ENCODE measurements at places on chromosomes 11 and 22.

DNA sequence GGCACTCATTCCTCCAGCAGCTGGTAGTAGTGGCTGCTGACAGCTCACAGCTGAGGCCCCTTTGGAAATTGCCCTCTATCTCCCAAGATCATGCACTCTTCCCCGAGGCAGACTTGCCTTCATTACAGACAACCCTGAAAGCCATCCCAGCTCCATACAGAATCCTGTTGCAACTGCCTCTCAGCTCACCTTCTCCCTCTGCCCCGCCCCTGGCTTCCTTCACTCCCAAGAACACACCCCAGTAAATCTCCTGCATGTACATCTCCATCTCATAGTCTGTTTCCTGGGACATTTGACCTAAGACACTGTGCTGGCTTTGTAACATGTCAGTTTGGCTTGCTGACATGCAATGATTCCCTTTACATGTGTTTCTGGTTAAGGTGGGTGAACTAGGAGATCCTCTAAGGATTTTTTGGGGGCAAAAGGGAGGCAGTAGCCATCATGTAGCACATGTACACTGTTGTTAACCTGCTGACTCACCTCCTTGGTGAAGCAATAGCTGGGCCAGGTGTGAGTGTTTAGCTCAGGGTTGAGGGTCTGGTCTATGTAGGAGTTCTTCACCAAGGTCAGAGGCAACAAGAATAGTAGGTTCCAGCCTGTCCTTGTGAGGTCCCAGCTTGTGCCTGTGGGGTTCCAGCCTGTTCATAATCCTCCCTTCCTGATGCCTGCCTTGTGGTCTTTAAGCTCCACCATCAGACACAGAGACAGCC, 179.6 kb downstream of the CSNK2A3 start:
- no peak for DNase-seq

DNA sequence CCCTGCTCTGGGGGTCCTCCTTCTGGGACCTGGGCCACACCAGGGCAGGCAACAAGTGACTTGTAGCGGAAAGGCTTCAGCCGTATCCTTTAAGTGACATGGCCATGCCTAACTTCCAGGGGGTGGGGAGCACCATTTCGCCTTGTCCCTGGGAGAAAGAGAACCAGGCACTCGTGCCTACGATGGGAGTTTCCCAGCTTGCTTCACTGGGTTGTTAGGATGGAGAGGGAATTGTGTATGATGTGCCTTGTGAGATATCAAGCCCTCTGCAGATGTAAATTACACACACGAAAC, 151.4 kb downstream of the CACNA1I start:
- no peak for DNase-seq

DNA sequence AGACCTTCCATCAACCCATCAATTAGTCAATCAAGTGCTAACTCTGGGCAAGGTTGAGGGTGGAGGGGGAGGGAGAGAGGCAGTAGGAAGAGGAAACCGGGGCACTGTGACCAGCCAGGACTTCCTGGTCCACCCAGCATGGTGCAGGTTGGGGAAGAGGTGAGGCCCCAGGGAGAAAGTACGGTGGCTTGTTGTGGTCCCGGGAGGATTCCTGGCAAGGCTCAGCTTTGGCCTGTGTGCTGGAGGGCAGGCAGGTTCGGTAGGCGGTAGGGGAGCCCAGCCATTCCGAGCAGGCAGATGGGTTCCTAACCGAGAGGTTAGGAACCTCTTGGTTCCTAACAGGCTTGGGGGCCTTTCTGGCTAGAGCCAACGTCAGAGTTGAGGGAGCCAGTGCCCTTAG, 10.8 kb downstream of the ST14 start:
- DNase-seq: no peak

GRCh38 chr11:69603111-69603836, 37.7 kb upstream of the CCND1 start:
- no peak for DNase-seq

- DNase-seq: no peak
Measured at GRCh38 chr11:132650969-132651720, 881.2 kb downstream of the OPCML start.

DNA sequence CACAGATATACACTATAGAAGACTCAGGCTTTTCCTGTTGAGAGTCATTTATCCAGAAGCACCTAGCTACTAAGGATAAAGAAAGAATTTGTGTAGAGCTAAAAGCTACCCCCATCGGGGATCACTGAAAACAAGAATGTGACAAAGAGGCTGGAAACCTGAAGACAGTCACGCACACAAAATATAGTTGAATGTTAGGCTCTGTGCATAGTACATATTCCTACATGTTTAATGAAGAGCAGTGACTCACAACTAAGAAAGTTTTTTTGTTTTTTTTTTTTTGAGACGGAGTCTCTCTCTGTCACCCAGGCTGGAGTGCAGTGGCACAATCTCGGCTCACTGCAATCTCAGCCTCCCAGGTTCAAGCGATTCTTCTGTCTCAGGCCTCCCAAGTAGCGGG, 8.4 kb downstream of the OR10V1 start:
- DNase-seq: no peak

GRCh38 chr11:94511932-94512781, at the start of gene C11orf97:
Gene C11orf97 (plus strand): TSS chr11:94512461. CDS start chr11:94512529, 68 bp downstream.
- no peak for DNase-seq

DNA sequence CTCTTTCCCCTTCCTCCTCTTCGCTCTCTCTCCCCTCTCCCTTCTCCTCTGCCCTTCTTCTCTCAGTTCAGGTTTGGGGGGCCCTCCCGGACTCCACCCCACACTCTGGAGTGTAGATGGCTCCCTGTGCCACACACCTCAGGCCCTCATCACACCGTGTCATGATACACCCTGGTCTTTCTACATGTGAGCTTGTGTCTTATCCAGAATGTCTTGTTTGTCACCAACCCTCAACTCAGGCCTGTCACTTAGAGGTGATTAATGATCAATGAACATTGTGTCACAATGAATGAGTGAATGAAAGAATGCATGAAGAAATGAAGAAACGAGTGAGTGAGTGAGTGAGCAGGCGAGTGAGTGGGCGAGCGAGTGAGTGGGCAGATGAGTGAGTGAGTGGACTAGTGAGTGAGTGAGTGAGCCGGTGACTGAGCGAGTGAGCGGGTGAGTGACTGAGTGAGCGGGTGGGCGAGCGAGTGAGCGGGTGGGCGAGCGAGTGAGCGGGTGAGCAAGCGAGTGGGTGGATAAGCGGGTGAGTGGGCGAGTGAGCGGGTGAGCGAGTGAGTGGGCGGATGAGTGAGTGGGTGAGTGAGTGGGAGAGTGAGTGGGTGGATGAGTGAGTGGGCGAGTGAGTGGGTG, 33.8 kb downstream of the CAPN1 start:
- DNase-seq: no peak

GRCh38 chr11:110185121-110185591, 92.0 kb downstream of the ZC3H12C start:
- no peak for DNase-seq

- DNase-seq: no peak
Measured at GRCh38 chr22:46739094-46739870, 1.2 kb upstream of the CERK start.

DNA sequence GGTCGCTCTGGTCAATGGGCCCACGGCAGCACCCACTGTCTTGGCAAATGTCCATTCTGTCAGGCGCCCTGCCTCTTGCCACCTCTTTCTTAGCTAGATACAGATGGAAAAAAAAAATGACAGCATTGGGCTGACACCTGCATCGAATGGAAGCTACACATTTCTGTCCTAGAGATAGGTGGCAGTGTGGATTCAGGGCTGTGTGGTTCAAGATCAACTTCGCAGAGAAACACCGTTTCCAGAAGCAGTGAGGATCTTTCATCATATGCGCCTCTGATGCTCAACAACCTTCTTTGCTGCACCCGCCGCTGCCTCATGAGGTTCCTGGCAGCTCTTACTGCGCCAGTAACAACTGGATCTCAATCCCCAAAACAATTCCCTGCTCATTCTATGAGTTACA, 236.3 kb downstream of the KIRREL3 start:
- DNase-seq: no peak
